ENCODE measurements at places on chromosomes 1 and 21.

DNA sequence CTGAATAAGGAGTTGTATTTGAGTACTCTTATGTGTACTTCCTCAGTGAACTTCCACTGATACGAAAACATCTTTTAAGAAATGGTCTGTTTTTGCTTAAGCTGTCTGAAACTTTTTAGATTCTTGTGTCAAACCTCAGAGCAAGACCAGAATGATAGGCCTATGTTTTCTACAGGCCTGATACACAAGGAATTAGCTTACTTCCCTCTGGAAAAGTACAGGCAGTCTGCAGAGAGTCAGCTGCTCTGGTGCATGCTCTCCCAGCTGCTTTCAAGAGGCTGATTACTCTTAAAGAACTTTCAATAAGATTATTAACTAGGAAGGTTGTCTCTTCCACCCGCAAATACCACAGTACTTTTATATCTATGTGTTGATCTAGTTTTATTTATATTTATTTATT, 9.5 kb downstream of the SNX27 start:
- DNase-seq, result no peak

GRCh38 chr1:90074566-90074965, 79.7 kb downstream of the ZNF326 start:
- DNase-seq, result no peak

- DNase-seq, result no peak
These were observed 30.3 kb downstream of the UBR4 start for GRCh38 chr1:19179597-19180264.

DNA sequence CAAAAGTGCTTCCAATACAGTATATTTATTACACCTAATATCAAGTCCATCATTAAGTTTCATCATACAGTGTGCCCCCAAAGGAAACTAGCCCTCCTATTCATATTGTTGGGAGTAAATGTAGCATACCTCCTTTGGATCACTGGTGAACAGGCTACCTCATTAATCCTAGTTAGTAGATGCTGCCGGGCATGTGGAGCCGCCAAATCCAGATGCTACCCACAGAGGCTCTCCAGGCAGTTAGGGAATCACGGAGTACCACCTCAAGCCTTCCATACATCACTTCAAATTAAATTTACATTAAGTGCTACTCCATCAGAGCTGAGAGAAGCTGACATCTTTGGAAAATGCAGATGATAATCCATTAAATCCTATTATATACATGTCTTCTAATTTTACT, 121.7 kb upstream of the FOXD3 start:
- DNase-seq, result no peak

GRCh38 chr1:89688607-89689006, 55.7 kb downstream of the LRRC8C start:
- DNase-seq, result no peak
